SJSA1 (cell line): ENCODE measurements at places on chromosomes 6 and 20. TPM values are rescaled to one million over a fixed set of nuclear protein-coding genes. Genes with fewer than 3 reads are reported as not detected.

- no peak for DNase-seq
These were observed 557.9 kb upstream of the ID4 start for GRCh38 chr6:19279273-19279684.

DNA sequence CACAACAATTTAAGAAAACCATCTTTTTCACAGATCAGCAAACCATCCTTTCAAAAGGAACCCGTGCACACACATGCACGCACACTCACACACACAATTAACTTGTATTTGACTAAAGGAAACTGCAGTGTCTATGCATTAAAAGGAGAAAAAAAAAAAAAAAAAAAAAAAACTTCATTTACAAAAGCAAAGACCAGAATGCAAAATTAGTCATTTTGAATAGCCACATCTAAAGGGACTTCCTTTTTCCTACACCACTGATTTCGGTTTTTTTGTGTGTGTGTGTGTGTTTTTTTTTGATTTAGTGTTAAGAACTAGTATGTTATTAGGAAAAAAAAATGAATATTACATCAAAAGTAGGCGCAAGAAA, 6.3 kb downstream of the ZMYND8 start:
- DNase-seq, result no peak

GRCh38 chr20:10369723-10370090, 64.3 kb downstream of the MKKS start:
- peak; percentile 34 for DNase-seq

DNA sequence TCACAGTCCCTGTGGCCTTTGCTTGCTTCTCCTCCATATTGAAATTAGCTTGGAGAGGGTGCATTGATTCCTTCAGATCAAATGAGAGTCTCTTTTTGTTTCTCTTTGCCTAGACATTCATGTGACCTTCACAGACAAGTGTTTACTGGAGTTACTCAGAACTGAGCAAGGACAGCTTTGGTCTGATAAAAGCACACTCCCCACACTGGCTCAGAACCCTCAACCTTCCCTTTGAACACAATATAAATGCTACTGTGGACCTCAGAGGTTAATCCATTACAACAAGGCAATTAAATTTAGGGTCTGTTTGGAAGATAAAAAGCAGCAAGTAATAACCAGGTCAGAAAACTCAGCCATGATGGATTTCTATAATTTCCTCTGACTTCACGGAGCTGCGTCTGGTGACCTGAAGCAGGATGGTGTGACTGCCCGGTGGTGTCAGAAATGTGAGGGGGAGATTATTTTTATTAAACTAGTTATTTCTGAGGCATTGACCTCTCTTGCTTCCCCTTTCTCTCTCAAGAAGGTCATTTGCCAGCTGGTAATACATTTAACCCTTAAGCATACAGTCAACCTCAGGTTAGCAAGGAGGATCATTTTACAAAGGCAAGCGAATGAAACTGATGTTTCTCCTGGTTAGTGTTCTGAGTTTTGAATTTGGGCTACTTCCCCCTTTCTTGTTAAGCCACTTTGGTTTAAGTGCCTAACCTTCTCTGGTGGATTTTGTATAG, 208.2 kb downstream of the CLIC5 start:
- DNase-seq, result no peak

The PKIB gene
- not detected in 2 replicates for total RNA-seq

The HS3ST5 gene
- 1.7 and 2.9 TPM in 2 replicates for total RNA-seq
